ENCODE measurements at places on chromosomes 11 and 22.

DNA sequence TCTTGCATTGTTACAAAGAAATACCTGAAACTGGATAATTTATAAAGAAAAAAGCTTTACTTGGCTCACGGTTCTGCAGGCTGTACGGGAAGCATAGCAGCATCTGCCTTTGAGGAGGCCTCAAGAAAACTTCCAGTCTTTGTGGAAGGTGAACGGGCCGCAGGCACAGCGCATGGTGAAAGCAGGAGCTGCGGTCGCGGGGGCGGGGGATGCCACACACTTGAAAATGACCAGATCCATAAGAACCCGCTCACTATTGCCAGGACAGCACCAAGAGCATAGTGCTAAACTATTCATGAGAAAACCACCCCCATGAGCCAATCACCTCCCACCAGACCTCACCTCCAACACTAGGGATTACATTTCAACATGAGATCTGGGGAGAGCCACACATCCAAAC lies 45.6 kb upstream of the SEPTIN5 start:
- DNase-seq = no peak

DNA sequence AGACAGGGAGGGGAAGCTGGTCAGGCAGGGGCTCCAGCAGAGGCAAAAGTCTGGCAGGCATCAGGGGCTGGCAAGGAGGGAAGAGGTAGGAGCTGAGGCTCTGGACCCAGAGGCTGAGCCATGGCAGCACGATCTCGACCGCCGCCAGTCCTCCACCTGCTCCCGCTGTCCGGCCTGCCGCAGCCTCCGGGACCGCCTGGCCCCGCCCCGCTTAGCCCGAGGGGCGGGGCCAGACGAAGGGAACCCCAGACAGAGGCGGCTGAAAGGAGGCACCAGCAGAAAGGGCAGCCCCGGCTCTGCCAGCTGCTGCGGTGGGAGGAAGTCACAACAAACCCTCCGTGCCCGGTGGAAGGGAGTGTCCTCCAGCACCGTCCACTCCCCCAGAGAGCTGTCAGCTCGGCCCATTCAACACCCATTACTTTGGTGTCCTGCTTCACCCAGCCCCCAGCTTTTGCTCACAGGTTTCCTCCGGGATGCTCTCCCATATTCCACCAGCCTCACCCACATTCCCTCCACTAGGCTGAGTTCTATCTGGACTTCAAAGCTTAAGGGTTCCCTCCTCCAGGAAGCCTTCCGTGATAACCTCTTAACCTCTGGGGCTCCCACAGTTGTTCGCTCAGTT lies at the start of gene MFNG:
TSS of gene MFNG (minus strand) at position 161 of the 622 bp plus-strand sequence. CDS start 207 bp downstream, outside the sequence.
- DNase-seq = peak; percentile 57

- no peak for DNase-seq
These were observed 301.9 kb downstream of the OPCML start for GRCh38 chr11:133230431-133230830.

- DNase-seq = no peak
These were observed 27.3 kb downstream of the SYT7 start for GRCh38 chr11:61553373-61554171.

DNA sequence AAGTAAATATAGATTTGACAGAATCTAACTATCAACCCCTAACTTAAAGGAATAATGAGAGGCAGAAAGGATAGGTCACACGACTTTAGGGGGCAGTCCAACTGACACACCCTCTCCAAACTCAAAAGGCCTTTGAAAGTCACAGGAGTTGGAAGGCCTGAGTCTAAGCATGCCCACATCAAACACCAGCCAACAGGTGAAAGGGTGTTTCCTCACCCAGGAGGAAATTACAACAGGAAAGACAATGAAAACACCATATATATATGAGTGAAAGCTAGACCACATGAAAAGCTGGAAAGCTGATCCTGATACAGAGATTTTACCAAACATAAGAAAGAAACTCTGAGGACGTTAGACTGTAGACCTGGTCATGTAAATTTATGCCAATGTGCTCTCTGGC lies 10.5 kb upstream of the DEPDC7 start:
- no peak for DNase-seq

DNA sequence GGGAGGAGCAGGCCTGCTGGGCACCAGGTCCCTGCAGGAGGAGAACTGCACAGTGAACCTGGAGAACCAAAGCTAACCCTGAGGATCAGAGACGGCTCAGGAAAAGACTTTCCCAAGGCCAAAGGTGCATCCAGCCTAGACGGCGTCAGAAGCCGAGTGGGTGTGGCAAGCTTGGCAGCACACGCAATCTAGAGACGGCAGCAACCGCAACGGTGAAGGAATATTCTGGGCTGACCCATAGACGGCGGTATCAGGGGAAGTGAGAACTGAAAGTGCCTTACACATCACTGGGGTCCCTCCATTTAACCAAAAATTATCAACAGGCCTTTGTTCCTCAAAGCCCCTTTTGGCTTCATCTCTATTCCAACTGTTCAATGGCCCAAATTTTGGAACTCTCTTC lies 26.2 kb downstream of the SPATA19 start:
- no peak for DNase-seq

- peak; percentile 54 for DNase-seq
These were observed 30.8 kb upstream of the LRRC10B start for GRCh38 chr11:61477727-61478148.

- DNase-seq = no peak
These were observed 127.5 kb upstream of the ANO1 start for GRCh38 chr11:69950621-69951020.

DNA sequence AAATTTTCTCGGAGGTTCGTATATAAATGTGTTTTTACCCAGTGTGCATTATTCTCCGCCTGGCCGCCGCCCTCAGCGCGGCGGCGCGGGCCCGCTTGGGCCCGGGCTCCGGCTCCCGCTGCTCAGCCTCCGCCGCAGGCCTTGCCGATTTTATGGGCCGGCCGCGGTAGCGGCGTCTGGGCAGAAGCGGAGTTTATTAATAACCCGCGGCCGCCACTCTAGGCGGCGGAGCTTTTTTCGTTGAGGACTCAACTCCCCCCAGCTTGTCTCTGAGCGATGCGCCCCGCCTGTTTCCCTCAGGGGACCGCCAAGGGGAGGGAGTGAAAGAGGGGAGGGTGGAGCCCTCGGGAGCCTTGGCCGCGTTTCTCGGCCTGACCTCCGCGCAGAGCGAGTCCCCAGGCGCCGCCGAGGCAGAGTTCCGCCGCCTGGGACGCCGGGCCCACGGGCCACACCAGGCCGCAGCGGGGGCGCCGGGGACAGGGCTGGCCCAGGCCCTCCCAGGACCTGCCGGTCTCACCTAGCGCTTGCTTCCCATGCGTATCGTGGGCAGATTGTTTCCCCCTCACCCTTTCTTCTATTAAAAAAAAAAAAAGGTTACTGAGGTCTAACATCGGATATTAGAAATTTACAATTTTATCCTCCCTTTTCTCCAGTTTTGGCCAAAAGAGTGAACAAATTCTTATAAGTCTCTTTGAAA lies 399 bp downstream of the ZNF143 start:
- peak; percentile 59 for DNase-seq

DNA sequence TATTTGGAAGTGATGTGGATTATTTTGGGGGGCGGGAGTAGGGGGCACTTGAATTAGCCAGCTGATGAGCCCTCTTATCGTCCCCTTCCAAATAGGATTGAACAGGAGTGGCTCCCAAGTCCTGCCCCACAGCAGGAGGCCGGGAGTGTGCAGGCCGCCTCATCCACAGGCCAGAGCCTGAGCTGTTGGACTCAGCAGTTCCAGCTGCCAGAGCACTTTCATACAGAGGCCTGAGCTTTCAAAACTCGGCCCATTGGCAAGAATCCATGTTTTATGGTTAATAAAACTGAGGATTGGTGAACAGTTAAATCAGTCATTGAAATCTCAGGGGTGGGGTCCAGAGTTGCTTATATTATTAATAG lies 9.6 kb downstream of the FAM118A start:
- DNase-seq = no peak

DNA sequence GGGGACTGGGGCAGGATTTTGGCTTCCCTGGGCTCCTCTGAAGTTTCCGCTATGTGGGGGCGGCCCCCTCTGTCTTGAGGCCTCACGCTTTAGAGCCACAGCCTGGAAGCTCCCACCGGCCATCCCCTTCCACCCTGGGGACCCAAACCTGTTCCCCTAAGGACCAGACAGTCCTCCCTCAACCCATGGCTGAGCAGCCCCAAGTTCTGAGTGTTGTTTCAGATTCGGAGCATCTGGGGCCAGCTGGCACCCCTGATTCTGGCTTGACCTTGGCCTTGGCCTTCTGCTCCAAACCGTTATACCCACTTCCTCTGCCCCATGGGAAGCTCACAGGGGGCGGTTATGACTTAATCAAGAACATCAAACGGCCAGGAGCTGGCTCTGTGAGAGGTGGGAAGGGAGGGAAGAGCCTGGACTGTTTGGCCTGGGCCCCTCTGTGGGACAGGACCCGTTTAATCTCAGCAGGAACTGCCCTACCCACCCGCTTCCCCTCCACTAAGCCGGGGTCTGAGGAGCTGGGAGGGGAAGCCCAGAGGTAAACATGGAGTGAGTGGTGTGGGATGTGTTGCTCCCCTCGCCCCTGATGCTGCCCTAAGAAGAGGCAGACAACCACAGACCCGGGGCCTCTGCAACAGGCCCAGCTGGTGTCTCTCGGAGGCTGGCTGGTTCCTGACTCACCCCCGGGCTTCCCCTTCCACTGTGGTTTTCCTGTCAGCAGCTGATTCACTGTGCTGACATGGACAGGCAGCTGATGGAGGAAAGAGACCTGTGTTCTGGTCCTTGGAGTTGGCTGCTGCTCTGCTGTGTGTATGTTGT lies 3.4 kb downstream of the CD82 start:
- peak; percentile 87 for DNase-seq

DNA sequence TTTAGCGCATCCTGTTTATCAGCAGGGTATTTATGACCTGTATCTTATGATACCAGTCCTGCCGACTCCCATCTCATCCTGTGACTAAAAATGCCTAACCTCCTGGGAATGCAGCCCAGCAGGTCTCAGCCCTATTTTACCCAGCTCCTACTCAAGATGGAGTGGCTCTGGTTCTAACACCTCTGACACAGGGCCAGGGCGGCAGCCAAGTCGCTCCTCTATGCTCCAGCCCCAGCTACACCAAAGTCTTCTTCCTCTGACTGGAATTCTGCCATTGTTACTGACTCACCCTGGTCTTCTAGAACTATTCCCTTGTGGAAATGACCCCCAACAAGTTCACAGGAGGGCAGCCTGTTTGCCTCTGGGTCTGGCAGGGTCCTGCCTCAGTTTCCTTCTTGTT lies 7.9 kb upstream of the C1QTNF6 start:
- no peak for DNase-seq

- no peak for DNase-seq
These were observed 182.3 kb downstream of the TENM4 start for GRCh38 chr11:79258576-79258975.

DNA sequence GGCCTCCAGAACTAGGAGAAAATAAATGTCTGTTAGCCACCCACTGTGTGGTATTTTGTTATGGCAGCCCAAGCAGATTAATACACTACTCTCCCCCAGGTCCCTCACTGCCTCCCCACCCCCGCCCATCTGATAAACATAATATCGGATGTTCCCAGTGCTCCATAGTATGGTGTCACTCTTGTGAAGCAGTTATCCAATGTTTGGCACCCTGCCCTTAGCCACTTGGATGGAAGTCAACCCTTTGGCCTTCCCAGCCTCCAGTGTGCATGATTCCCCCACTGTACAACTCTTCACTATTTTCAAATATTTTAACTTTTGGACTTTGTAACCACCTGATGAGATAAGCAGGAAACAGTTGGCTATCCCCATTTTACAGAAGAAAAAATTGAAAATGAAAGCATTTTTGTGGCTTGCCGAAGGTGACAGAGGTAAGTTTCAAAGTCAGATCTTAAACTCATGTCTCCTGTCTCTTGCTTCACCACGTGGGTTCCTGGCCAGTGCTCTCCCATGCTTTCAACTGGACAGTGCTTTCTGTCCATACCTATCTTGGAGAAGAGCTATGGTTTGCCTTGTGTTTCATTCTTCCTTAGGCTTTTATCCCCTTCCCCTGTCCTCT lies 53.2 kb downstream of the ALX4 start:
- no peak for DNase-seq

GRCh38 chr11:46345881-46346484 lies 1.3 kb upstream of the DGKZ start:
- no peak for DNase-seq

DNA sequence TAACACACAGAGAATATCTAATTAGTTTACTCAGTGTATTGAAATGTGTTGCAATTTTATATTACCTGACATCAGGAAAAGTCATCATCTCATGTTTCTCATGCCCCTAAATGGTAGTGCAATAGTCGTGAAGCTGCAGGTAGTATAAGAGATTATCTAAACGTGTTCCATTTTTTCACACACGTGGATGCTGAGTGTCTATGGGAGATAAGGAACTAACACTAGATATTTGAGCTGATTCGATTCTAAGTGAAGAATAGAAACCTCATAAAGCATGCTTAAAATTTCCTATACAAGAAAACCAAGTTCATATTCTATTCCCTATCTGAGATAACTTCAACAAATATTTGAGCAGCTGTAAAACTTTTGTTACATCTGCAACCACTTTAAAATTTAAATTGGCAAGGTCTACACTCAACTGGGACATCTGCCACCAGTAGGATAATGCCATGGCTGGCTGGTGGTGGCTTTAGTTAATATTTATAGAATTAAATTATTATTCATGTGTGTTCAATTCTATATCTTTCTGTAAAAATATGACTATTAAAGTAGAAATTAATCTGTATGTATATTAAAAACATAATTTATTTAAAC lies 388.8 kb downstream of the LUZP2 start:
- no peak for DNase-seq

DNA sequence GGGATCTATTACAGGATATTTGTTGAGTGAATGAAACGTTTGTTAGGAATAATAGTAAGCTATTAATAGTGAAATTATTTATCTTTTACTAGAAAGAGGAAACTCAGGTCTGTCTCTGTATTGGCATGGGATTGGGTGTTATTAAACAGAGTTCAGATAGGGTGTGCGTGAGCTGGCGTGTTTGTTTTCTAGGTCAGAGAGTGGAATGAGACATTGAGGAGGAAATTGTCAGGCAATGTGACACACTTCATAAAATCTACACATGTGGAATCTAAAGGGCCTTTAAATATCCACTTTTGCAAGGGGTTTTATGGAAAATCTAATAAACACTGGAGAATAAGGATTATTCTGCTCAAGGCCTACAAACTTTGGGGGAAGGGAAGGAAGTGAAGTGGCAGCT lies 552.9 kb downstream of the NTM start:
- DNase-seq = no peak

- DNase-seq = no peak
These were observed 442.9 kb upstream of the RAG2 start for GRCh38 chr11:37040921-37041320.

DNA sequence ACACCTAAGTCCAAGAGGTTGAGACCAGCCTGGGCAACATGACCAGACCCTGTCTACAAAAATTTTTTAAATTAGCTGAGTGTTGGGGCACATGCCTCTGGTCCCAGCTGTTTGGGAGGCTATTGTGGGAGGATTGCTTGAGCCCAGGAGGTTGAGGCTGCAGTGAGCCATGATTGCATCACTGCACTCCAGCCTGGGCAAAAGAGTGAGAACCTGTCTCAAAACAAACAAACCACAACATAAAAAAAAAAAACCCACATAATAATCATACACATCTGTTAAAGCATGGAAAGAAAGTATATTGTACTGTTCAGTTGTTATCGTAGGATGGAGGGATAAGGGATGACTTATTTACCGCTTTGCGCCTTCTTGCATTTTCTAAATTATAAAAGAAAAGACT lies 35.9 kb upstream of the GRK2 start:
- no peak for DNase-seq

- no peak for DNase-seq
These were observed 712 bp upstream of the SLC2A11 start for GRCh38 chr22:23856721-23857605.

- no peak for DNase-seq
These were observed 22.7 kb upstream of the OPCML start for GRCh38 chr11:133555034-133555433.

- no peak for DNase-seq
These were observed 30.1 kb downstream of the SMCO4 start for GRCh38 chr11:93512949-93513667.
